ENCODE measurements at places on chromosomes 3 and 15.
A peak's percentile ranks its signal among the peaks of the same experiment; 100 is the strongest.

- DNase-seq: peak; percentile 28
These were observed 469.6 kb upstream of the DPPA4 start for GRCh38 chr3:109806929-109807328.

DNA sequence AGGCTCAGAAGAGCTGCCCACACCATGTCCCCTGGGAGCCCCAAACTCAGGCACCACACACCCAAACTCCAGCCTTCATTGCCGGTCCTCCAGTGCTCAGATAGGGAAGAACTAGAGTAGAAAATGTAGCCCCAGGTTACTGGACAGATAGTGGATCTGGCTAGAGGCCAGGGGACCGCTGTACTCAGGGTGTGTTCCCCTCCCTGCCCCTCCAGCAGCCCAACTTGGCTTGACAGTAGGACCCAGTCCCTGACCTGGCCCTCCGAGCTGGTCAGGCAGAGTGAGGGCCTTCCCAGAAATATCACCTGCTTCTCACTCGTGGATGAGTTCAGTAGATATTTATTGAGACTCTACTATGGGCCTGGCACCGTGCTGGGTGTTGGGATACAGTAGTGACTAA is 100.0 kb downstream of the CORO2B start:
- no peak for DNase-seq

DNA sequence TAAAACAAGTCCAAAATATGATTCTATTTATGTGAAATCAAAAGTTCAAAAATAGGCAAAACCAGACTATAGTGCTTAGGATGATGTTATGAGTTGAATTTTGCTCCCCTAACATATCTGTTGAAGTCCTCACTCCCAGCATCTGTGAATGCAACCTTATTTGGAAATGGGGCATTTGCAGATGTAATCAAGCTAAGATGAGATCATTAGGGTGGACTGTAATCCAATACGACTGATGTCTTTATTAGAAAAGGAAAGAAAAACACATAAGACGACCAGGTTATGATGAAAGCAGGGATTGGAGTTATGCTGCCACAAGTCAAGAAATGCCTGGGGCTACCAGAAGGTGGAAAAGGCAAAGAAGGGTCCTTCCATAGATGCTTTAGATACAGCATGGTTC is 110.5 kb upstream of the CCDC39 start:
- no peak for DNase-seq

DNA sequence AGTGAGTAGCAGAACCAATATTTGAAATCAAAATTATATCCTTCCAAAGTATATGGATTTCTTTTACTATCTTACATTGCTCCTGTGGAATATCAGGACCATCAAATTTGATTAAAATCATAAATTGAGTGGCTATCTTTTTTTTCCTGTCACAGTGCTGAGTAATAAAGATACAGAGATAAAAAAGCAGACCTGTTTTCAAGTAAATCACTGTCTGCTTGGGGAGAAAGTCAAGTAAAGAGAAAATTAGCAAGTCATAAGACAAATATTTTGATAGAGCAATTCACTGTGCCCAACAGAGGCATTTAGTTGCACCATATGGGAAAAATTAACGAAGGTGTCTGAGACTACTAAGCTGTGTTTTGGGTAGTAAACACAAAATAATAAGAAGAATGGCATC is 933.7 kb downstream of the NTRK3 start:
- no peak for DNase-seq

- DNase-seq: no peak
These were observed 14.8 kb downstream of the CHCHD6 start for GRCh38 chr3:126718561-126719445.

DNA sequence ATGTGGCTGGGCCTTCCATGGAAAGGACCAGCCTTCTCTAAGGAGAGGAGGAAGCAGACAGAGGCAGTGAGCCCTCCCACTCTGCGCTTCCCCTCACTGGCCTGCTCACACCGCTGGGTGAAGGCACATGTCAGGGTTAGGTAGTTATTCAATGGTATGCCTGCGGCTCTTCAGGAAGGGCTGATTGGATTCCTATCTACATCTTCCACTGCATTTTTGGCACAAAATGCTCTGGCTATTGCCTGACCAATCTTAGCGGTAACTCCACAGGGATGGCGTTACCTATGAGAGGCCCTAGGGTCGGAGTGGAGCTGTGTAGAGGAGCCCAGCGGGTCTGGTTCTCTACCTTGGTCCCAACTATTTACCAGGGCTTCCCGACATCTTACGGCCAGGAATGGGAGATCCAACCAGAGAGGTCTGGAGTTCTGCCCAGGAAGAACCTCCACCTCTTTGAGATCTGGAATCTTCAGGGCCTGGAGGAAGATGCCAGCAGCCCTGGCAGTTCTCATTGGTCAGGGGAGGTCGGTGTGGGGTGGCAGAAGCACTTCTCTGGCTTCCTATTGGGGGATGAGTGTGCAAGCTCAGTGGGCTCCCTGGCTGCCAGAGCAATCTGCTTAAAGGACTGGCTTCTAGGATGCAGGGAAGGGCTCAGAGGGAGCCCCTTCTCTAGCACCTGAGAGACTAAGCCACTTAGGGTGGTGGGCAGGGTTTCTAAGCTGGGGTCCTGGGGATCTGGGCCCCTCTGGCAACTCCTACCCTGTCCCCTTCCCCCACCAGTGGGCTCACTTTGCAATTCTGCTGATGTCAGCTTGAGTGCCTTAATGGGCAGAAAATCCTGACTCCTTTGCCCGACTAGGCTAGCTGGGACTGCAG is 24.3 kb downstream of the SNX33 start:
- no peak for DNase-seq

- DNase-seq: no peak
These were observed 35.0 kb downstream of the EEFSEC start for GRCh38 chr3:128188326-128188725.

GRCh38 chr15:57415602-57416001 is 39.3 kb downstream of the CGNL1 start:
- no peak for DNase-seq

DNA sequence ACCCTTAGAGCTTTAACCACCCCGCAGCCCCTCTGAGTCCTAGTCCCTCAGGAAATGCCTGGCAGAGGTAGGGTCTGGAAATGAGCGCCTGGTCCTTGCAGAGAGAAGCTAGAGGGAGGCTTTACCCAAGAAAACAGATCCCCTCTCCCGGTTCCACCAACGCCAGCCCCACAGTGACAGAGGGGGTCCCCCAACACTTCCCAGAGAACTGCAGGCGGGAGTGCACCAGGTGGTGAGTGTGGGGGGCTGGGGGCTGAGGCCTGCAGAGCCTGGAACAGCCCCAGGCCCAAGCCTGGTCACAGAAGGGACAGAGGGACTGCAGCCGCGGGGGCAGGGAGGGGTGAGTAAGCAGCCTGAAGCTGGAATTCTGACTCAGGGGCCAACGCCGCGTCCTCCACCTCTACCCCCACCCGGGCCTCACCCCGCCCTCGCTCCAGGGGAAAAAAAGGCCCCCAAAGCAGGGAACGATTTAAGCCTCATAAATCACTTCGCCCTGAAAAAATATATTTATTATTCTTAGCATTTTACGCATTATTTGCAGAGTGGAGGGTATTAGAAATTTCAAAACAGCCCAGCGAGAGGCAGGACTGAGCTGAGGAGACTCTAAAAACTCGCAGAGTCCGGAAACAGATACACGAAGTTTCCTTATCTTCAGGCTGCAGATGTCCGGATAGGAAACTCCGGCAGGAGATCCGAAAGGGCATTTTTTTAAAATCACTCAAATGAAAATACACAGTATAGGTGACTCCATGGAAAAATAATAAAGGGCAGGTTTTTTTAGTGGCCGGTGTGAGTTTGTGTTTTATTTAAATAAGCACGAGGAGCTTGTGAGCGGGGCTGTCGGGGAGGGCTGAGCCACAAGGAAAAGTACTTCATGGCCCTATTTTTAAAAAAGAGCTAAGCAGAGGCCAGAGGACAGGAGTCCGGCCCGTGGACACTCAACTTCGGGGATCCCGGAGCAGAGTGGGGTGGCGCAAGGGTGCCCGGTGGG is 10.0 kb downstream of the GATA2 start:
- no peak for DNase-seq

DNA sequence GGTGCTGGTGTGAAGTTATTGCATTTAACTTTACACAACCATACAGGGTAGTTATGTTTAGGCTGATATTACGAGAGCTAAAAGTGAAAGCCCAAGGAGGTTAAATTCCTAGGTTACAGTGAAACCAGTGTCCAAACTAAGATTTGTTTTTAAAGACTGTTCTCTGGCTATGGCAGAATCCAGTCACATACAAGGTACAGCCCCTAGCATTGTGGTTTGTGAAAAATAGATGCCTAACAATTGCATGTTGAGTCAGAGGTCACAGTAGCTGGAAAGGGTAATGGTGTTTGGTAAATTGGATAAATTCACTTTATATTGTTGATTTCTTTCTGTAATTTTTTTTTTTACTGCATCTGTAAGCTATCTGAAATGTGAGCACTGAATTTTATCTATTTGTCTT is 614.6 kb upstream of the TBL1XR1 start:
- no peak for DNase-seq

DNA sequence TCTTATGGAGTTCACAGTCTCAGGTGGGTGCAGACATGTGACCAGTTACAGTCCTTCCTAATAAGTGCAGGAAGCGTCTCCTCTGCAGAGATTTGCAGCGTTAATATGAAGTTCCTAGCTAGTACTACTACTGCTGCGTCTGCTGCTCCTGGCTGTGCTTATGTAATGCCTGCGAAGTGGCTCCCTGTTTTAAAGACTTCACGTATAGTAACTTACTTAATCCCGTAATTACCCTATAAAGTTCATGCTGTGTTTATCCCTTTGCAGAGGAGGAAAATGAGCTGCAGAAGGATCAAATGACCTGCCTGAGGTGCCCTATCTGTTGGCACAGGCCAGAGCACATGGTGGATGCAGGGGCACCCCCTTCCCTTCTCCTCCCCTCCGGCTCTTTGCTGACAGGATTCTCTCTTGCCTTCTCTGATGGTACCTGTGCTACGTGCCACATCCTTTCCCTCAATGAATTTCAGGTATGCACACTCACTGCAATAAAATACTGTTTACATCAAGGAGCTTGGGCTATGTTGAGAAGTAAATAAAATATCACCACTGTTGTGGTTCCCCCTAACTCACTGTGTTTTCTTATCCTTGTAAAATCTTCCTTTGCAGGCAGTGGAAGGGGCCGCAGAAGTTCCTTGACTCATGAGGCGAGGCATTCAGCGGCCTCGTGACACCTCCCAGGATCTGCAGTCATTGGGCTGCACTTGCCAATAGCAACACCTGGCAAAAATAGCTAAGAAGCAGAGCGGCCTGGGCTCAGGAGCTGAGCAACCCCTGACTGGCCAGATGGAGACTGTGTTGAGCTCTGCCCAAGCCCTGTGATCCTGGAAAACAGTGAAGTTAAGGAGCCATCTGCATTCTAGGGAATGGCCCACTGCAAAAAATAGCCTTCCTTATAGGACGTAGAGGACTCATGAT is 188.9 kb upstream of the ATP10A start:
- no peak for DNase-seq

DNA sequence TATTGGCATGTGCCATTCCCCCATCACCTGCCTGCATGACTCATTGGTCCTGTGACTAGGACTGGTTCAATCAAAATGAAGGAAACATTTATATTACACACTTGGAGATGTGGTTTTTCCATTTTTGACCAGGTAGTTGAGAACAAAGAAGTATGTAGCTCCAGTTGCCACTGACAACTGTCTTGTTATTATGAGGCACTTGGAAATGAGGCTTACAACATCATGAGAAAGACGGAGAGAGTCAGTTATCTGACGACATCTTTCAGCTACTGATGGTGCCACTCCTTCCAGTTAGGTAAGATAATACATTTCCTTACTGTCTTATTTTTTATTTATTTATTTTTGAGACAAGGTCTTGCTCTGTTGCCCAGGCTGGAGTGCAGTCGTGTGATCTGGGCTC is 21.8 kb upstream of the PROK2 start:
- no peak for DNase-seq

- DNase-seq: no peak
These were observed 1134.8 kb downstream of the ROBO1 start for GRCh38 chr3:78632925-78633553.

- DNase-seq: no peak
These were observed 35.2 kb downstream of the BDH1 start for GRCh38 chr3:197520311-197521276.

DNA sequence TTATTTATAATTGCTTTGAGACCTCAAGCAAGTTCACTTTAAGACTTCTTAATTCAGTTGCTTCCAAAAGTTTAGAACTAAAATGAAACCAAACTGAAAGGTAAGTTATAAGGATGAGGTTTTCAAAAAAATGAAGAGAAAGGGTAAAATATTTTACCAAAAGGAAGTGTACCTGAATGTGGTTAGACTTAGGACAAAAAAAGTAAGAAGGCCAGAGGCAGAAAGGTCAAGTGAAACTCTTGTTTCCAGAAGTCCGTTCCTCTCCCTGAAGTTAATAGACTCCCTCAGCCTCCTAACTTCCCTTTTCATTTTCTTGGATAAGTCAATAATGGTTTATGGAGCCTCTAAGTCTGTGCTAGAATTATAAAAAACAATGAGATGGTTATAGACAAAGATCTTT is 16.6 kb downstream of the BTLA start:
- DNase-seq: no peak

GRCh38 chr3:13712682-13713180 is 163.8 kb downstream of the FBLN2 start:
- DNase-seq: no peak

DNA sequence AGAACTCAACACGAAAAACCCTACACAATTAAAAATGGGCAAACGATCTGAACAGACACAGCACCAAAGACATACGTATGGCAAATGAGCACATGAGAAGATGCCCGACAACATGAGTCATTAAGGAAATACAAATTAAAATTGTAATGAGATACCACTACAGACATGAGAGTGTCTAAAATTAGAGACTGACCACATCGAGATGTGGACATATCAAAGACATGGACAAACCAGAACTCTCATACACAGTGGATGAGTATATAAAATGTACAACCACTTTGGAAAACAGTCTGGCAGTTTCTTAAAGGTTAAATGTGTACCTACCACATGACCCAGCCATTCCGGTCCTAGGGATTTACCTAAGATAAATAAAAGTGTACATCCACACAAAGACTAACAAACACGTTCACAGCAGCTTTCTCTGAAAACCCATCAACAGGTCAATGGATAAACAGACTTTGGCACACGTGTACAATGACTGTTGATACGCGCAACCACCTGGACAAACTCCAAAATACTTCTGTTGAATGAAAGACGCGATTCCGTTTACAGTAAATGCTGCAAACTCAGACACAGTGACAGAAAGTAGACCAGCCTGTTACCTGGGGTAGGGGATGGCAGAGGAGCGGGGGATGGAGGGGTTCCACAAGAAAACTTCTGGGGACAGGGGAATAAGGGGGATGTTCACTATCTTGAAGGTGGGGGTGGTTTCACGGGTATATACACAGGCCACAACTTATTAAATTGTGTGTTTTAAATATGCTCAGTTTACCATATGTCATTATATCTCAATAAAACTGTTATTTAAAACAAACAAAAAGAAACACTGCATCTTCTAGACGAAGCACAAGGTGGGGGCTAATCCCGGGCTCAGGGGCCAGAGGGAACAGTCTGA is 2.1 kb downstream of the TNK2 start:
- DNase-seq: no peak

DNA sequence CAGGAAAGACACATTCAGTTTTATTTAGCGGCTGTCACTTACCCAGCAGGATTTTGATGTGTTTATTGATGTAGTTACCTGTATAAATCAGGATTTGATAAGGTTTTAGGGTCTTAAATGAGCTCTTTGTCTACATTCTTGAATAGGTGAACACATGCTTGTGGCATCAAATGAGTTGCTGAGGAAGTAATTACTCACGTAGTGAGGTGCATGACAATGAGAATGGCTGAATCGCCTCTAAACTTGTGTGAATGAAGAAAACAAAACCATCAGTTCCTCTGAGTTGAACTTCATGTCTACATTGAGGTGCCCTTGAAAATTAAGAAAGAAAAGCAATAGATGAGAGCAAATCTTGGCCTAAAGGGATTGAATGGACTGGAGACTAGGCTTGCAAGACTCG is 245.6 kb upstream of the SATB1 start:
- no peak for DNase-seq
